ENCODE measurements at places on chromosomes 7 and 10.

DNA sequence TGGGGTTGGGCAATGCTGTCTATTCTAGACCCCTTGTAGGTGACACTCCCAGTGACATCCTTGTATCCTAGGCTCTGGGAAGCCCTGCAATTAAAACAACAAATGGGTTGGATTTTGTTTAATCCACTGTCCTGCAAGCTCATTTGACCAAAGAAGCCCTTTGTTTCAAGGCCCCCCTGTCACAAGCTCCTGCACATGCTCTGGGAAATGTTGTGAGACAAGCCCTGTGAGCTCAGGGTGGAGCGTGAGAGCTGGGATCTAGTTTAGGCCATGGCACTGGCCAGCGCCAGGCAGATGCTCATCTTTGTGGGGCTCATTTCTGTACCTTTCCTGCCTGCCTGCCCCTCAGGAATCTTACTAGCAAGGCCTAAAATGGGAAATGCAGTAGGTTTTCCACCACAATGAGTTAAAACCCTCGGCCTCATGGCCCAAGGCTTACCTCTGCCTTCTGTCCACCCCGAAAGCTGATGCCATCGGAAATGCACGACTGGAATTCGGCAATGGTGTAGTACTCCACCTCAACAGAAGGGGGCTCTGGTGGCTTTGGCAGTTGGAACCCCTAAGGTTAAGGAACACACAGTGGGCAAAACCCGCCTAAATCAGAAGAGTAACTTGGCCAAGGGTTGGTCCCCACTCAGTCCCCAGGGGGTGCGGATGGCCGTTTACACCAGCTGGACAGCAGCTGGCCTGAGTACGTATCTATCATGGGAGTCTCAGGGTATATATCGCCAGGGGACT lies 112.0 kb downstream of the NEURL1 start:
- peak; percentile 28 for DNase-seq

GRCh38 chr10:22631646-22632278 lies 82.6 kb downstream of the PIP4K2A start:
- DNase-seq, result no peak

- DNase-seq, result no peak
Observed at GRCh38 chr7:41134300-41135255, 568.3 kb downstream of the INHBA start.

DNA sequence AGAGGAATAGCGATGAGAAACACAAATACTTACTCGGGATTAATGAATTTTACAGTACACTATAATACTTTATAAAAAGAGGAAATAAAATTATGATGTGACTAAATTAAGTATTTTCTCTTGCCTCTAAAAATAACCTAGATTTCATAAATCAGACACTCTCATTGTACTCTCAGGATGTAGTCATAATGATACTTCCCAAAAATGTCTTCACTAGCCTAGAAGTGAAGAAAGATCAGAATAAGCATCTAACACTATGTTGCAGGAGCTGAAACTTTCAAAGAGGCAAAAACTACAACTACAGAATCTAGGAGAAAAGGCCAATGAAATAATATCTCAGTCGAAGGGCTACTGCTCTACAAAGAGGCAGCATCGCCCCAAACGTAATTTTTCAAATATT lies 49.4 kb downstream of the DNAJC1 start:
- no peak for DNase-seq

- DNase-seq, result no peak
Observed at GRCh38 chr10:47335906-47336305, 12.3 kb upstream of the RBP3 start.

DNA sequence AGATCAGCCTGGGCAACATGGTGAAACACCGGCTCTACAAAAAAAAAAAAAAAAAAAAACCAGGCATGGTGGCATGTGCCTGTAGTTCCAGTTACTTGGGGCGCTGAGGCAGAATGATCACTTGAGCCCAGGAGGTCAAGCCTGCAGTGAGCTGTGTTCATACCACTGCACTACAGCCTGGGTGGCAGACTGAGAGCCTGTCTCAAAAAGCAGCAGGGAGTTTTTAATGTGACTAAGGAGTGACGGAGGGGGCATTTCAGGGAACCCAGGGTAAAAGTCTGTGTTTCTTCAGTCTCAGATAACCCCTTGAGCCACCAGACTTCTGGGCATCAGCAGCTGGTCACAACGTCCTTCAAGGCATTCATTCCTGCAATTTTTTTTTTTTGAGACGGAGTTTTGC lies 2.2 kb upstream of the C10orf95 start:
- DNase-seq, result no peak

DNA sequence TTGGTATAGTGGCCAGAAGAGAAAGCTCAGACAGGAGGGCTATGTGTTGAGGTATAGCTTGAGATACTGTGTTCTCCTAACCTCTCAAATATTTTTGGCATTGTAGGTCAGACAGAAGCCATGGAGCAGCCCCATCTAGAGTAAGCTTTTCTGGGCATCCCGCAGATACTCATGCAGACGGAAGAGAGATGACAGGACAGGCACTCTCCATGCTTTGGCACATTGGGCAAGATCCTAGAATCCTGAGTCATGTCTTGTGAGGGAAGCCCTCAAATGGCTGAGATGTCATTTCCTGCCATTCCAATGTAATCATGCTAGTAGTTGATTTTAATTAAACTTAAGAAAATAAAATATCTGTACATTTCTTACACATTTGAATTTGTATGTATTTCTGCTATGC lies 16.8 kb upstream of the KIF20B start:
- no peak for DNase-seq

DNA sequence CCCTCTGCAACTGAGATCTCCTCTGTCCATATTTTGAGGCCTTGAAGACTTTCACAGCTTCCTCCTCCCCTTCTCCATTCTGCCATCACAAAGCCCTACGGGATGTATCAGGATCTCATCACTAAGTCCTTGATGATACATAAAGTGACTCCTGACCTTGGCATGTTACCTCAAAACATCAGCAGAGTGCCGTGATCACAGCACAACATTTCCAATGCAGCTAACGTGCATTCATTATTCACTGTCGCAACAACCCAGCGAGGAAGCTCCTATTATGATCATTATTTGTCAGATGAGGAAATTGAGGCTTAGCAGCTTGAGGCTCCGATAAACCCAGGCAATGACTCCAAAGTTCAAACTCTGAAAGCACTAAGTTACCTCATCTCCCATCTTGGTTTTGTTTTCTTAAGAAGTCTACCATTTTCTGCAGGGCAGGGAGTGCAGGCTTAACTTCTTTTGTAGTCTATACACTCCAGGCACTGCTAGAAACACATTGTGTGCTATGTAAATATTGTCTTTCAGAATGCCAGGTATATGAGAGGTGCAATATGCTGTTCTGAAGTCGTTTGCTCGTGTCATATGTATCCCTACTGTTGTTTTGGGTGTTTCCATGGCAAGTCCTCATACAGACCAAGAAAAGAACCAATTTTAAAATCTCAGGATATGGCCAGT lies 80.6 kb upstream of the C1QL3 start:
- DNase-seq, result no peak

GRCh38 chr10:43598446-43598845 lies 7.8 kb upstream of the ZNF485 start:
- DNase-seq, result no peak

DNA sequence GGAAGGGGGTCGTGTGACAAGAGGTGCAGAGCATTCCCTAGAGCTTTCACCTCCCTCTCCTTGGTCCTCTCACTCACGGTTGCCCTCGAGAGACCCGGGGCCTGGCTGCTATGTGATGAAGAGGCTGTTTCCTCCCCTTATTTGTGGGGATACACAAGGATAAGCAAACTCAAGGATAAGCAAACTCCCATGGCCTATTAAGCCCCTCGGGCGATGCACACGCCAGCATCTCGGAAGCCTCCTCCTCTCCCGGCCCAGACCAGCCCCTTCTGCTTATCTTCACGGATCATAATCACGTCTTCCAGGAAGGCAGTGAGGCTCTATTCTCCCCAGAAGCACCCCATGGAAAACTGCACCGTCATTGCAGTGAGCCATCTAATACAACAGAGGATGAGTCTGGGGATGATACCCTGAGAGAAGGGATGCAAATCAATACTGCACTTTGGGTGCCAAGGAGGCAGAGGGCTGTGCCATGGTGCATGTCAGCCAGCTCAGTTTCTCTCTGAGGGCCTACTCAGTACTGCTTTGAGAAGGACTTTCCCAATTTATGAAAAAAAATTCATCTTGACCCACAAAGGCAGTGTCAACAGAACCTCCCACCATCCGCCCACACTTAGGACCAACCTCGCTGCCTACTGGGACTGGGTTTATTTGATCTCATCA lies 22.2 kb downstream of the TMEM273 start:
- DNase-seq, result no peak

- no peak for DNase-seq
Observed at GRCh38 chr10:114905450-114905849, 32.5 kb upstream of the TRUB1 start.

DNA sequence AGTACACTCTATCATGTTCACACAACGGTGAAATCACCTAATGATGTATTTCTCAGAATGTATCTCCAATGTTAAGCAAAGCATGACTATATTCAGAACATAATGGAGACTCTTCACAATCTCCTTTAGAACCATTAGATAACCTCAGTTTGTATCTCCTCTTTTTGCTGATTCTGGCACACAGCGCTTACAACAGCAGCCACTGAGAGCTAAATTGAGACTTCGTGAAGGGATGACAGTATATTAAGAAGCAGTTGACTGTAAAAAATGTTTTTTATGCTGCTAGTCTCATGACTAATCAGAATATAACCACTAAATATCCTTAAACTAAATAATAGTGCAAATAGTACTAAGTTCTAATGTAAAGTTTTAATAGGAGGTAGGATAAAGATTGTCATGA lies 46.9 kb downstream of the KMT2E start:
- no peak for DNase-seq

GRCh38 chr7:19107356-19108146 lies 9.9 kb downstream of the TWIST1 start:
- no peak for DNase-seq

DNA sequence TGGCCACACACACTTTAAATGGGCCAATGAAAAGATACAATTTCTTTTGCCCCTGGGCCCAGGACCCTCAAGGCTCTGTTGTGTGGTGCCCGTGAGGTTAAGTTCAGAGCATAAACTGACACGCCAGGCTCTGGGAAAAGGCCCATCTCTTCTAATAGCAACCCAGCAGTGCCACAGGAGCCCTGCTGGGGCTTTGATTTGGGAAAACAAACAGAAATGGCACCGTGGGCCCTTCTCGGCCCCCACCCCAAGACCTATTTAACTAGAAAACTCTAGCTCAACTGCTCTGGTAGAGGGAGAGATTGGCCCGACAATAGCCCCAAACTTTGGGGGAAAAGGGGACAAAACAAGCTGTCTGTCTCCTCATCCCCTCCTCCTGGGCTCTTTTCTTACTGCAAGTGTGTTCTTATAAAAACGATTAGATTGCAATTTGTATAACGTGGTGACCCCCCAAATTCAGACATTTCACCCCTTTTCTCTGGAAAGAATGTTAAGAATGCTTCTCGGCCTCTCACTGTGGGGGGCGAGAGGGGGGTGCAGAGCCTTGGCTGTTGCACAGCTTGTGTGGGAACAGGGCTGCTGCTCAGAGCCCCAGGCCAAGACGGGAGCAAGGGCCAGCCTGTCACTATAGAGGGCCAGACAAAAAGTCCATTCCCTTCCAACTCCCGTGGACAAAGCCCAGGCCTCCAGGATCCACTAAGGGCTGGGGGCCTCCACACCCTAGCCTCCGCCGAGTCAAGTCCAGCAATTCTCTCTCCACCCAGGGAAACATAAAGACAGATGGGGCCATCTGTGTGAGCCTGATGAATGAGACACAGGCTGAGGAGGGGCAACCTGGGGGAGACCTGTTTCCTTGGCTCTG lies 26.8 kb downstream of the DPCD start:
- DNase-seq, result no peak

DNA sequence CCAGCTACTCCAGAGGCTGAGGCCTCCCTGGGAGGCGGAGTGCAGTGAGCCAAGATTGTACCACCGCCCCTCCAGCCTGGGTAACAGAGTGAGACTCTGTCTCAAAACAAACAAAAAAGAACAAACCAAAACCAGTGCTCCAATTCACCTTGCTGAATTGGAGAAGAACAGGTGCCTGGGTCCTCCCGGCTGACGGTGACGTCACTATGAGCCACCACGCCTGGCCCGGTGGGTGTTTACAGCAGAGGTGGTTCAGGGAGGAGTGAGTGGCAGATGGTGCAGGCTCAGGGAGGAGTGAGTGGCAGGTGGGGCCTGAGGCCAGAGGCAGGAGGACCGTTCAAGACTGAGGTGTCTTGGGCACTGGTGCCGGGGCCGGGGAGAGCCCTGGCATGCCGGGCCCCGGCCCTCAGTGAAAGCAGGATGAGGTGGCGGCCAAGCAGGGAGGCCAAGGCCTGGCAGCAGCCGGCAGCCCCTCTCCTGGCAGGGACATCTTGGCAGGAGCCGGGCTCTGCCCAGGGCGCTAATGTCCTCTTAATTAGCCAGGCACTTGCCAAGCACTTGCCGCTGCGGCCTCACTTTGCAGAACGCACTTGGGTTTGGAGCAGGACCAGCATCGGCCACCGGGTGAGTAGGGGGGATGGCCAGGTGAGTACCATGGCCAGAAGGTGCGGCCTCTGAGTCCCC lies 162.8 kb upstream of the TNRC18 start:
- DNase-seq, result no peak

DNA sequence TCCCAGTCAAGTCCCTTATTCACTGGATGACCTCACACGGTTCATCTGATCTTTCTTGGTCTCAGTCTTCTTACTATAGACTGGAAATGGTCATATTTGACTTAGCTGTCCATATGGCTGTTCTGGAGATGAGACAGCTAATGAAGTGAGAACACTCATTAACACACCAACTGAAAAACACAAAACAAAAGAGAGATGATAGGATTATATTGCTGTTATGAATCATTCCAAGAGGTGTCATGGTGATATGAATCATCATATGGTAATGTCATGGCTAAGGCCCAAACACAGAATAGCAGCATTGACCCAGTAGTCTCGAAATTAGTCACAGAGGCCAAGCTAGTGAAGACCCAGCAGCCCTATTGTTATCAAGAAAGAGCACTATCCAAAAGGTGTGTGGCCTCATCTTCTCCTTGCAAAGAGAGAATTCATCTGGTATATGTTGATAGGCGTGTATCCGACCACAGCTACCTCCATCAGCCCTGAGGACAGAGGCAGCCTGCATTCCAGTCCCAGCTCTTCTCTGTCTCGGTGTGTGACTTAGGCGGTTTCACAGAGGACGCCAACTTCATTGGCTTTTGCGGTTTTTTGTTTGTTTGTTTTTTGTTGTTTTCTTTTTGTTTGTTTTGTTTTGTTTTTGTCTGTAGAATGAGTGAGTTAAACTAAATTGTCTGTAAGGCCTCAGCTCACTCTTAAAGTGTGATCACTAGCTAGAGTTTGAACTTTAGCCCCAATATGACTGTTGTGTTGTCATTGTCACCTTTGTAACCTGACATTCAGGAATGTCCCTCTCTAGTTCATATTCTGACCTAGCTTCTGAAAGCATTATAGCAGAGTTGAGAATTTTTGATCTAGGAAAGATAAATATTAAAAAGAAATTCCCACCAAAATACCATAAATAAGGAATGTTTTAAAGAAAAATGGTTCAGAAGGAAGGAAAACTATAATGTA lies 97.4 kb upstream of the PDCD4 start:
- DNase-seq, result no peak

DNA sequence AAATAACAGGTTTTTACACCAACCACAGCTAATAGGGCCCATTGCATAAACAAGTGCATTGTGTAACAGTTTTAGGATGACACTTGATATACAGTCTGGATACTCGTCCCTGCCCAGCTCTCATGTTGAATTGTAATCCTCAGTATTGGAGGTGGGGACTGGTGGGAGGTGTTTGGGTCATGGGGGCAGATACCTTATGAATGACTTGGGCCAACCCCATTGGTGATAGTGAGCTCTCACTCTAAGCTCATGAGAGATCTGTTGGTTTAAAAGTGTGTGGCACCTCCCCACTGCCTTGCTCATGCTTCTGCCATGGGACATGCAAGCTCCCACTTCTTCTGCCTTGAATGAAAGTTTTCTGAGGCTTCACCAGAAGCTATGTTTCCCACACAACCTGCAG lies 136.7 kb downstream of the PDE1C start:
- no peak for DNase-seq

Data from T follicular helper cell (primary cell).